ENCODE measurements at places on chromosomes 4 and X.
A peak's percentile ranks its signal among the peaks of the same experiment; 100 is the strongest.

DNA sequence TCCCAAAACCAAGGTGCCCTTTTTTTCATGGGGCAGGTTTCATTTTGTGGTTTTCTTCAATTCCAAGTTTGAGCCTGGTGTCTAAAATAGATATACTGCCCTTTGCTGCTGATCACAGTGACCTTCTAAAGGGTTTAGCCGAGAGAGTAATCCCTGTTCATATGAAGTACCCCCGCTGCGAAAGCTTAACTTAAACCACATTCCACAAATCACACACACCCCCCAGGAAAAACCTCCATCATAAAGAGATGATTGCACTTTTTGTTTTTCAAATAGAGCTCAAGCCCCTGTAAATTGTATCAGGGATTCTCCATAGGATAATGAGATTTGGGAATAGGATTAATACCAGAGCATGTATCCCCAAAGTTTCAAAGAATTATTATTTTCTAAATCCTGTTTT lies 90.8 kb downstream of the USP46 start:
- no peak for DNase-seq

DNA sequence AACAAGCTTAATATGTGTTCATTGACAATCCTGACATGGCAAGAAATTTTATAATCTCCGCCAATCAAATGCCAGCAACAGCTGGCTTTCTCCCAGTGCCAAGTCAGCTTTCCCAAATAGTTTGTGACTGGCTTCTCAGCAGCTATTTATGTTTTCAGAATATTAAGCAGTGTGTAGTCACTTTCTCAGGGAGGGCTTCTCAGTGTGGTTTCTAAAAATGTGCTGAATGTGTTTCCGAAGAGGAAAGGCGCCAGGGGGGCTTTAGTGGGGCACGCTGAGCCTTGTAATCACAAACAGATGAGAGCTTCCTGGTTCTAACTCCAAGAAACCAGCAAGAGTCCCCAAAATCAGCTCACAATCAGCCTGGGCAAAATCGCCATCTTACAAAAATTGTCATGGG lies 258.7 kb upstream of the CPEB2 start:
- DNase-seq = peak; percentile 18

GRCh38 chr4:10013722-10014121 lies 7.6 kb downstream of the SLC2A9 start:
- DNase-seq = peak; percentile 25

GRCh38 chr4:3306450-3306849 lies 13.6 kb downstream of the RGS12 start:
- no peak for DNase-seq

GRCh38 chrX:42176789-42177188 lies 253.4 kb upstream of the CASK start:
- no peak for DNase-seq

- DNase-seq = no peak
Measured at GRCh38 chr4:102665527-102665926, 95.2 kb downstream of the MANBA start.
